ENCODE measurements at places on chromosomes 4 and X. TPM values are rescaled to one million over a fixed set of nuclear protein-coding genes. Genes with fewer than 3 reads are reported as not detected.

GRCh38 chr4:184536065-184536880 is 61.9 kb upstream of the IRF2 start:
- DNase-seq: no peak

GRCh38 chr4:98838531-98838930 is 90.4 kb downstream of the EIF4E start:
- DNase-seq: no peak

The DUSP9 gene
- polyA plus RNA-seq: 0.42 TPM

DNA sequence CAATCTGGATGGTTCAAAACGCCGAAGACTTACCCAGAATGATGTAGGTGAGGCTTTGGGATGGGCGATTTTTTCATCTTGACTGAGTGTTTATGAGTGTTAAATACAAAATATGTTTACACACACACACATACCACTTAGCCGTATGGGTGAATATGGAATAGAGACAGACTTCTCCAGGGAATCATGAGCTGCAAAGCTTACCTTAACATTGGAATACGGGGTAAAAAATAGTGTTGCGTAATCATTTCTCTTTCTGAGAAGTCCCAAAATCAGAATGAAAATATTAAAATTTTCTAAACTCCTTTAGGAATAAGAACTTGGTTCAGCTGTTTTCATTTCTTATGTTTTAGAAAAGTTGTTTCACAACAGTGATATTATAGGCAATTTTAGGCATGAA is 63.5 kb downstream of the EGF start:
- no peak for DNase-seq

The SSX3 gene
- not detected for polyA plus RNA-seq

GRCh38 chr4:101439926-101440325 is 92.6 kb upstream of the PPP3CA start:
- no peak for DNase-seq

- no peak for DNase-seq
Measured at GRCh38 chrX:34886011-34886410, 56.6 kb upstream of the FAM47B start.

- no peak for DNase-seq
Measured at GRCh38 chr4:93495346-93495745, 333.2 kb upstream of the ATOH1 start.

- no peak for DNase-seq
Measured at GRCh38 chr4:36399762-36400353, 118.4 kb downstream of the DTHD1 start.

- no peak for DNase-seq
Measured at GRCh38 chr4:106172861-106173260, 143.1 kb downstream of the TBCK start.

GRCh38 chrX:110414273-110414672 is 55.6 kb downstream of the RTL9 start:
- no peak for DNase-seq

GRCh38 chrX:30008031-30008430 is 207.3 kb upstream of the MAGEB2 start:
- no peak for DNase-seq

GRCh38 chr4:85024671-85025070 is 58.2 kb upstream of the WDFY3 start:
- DNase-seq: no peak

The FRG2 gene
- polyA plus RNA-seq: not detected

DNA sequence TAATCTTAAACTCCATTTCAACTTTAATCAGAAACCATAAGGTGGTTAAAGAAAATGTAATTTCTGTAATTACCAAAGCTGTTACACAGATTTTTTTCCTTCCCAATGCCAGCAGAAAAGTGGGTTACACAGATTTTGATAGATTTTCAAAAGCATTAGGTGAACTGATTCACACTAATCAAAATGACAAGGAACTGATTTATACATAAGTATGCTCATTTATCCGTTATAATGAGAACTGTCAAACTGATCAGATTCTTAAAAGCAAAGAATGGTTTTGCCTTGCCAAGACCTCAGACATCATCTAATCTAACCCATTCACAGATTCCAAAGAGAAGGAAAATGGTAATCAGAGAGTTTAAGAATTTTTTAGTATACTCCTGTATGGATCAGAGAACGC is 5.2 kb downstream of the UGDH start:
- DNase-seq: no peak

The MAGEC3 gene
- polyA plus RNA-seq: not detected

DNA sequence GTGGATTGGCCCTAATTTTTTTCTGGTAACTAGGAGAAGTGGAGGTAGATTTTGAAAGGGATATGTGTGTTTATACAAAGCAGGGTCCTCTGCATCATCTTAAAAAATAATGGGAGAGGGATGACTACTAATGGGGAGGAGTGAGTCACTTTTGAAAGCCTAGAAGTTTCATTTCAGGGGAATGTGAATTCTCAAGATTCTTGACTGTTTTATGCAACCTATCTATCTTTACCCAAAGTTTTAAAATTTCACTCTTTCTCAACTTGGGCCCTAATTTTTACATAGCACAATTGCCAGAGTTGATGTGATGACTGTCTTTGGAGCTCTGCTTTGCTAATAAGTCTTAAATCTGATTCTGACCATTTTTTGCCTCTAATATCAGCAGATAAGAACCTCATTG is 445.2 kb downstream of the GRXCR1 start:
- DNase-seq: no peak

DNA sequence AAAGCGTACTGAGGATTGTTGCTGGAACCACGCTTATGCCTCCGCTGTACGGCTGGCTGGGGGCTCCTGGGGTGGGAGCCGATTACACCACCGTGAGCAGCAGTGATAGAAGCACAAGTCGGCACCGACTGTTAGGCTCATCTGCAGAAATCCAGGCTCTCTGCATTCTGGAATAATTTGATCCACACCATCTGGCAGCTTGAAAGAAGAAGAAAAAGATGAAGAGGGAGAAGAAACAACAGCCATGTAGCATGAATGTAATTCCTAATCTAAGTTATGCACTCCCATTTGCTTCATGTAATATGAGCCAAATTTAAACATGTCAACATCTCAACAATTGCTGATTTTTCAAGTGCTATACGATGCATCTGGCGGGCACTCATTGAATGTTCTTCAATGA is 84.6 kb upstream of the DHX15 start:
- DNase-seq: no peak

The OTUD6A gene
- not detected for polyA plus RNA-seq

DNA sequence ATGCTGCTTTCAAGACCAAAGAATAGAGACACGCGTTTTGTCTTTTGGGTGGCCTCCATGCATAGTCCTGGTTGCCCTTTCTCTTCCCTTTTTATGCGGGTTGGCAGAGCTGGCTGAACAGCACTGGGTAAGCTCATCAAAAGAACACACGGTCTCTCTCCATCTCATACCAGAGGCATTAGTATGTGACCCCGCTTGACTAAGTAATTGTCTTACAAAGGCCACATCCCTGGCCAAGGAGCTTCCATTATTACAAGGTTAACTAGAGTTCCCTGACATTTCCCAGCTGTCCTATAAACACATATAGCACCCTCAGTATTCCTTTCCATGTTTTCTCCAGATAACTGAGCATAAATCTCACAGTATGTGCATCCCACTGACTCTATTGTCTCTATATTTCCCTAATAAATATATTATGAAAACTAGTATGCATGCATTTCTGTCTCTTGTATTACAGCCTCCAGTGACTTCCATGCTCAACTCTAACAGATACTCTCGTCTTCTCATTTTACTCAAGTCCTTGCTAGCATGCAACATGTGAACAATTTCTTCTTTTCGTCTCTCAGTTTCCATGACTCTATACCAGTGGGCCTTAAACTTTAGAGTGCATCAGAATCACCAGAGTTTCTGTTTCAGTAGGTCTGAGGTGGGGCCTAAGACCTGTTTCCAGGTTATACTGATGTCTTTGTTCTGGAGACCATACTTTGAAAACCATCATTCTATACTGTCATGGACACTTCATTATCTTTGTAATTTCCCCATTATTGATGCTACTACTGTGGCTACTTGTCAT is 247.7 kb upstream of the ARSJ start:
- DNase-seq: no peak

The LRIT3 gene
- polyA plus RNA-seq: 0.07 TPM

DNA sequence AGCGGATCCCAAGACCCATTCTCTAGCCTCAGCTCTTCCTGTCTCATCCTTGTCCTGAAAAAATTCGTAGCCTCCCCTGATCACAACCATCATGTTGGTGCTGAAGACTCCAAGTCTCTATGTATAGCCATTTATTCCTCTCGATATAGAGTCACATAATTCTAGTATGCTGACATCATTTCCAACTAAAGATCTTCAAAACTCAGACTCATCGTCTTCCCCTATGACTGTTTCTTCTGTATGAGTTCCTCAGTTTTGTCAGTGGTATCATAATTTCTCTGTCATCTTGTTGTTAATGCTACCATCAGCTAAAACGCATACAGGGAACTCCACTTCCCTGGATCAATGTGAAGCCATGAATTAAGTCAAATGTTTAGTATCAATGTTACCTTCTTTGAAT is 41.2 kb downstream of the UNC5C start:
- DNase-seq: no peak

GRCh38 chrX:19443869-19444526 is 71.3 kb downstream of the MAP3K15 start:
- DNase-seq: no peak

GRCh38 chr4:114062499-114062898 is 83.1 kb upstream of the ARSJ start:
- no peak for DNase-seq

DNA sequence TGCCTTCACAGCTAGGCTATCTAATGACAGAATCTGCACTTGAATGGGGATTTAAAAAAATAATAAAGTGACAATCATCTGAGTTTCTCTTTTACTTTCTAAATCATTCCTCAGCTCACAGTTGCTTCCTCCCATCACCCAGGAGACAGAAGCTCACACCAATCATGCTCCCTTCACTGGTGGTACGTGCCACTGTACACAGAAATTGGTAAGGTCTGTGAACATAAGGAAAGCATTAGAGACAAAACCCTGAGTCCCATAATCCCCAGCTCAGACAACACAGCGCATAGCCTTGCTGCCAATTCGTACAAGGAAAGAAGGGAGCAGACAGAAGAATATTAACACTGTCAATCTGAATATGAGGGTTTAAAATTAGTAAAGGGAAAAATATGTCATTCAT is 133.1 kb downstream of the IDS start:
- DNase-seq: no peak

DNA sequence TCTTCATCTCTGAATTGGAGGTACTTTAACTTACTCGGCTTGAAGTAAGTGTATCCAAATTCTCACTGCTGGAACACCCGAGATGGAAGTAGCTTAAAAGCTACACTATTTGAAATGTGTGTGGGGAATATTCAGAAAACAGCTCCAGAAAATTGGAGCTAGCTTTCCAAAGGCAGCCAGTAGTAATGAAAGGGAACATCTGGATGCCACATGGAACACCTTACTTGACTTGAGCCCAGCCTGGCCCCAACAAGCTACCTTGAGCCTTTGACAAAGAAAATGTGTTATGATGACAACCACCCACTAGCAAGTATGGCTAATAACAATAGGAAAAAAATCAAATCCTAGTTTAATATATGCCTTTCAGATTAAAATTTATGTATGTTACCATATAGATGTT is 161.5 kb downstream of the PRDM5 start:
- no peak for DNase-seq

GRCh38 chr4:26574563-26574962 is 9.3 kb upstream of the TBC1D19 start:
- DNase-seq: no peak

- no peak for DNase-seq
Measured at GRCh38 chrX:74179990-74180389, 124.0 kb upstream of the ZCCHC13 start.

- no peak for DNase-seq
Measured at GRCh38 chrX:9133426-9133825, 99.5 kb upstream of the FAM9B start.

The MOB1B gene
- polyA plus RNA-seq: 2.4 TPM

DNA sequence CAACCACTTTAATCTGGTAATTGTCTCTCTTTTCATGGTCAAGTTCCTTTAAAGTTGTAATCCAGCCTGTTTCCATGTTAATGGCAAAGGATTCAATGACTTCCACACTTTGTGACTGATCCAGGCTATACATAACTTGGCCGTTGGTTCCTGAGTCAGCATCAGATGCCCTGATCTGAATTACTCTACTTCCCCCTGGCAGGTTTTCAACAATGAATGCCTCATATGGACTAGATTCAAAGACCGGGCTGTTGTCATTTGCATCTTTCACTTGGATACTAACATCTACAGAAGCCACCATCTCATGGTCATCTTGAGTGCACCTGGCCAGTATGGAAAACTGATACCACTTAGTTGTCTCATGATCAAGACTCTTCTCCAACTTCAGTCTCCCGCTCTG is 62.6 kb upstream of the MTNR1A start:
- DNase-seq: no peak

- no peak for DNase-seq
Measured at GRCh38 chr4:32189788-32190187, 1469.6 kb downstream of the PCDH7 start.

The IL2RG gene
- 4.0 TPM for polyA plus RNA-seq

DNA sequence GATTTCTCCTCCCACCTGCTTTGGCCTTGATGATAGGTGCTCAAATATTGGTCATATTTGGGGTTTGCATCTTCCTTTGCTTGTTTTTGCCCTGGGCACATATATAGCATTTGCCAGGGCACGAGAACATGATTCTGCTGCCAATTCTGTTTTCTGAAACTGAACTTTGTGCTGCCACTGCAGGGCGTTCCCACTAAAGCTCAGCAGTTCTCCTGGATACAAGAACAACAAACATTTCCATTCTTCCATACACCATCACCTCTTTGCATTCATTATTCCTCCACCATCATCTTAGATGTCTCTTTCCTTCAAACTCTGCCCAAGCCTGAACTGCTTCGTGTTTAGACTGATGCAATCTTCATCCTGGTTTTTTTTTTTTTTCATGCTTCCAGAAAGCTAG is 36.3 kb upstream of the GATB start:
- DNase-seq: no peak

GRCh38 chr4:113561758-113562157 is 199.8 kb downstream of the CAMK2D start:
- no peak for DNase-seq

The HTR2C gene
- not detected for polyA plus RNA-seq

- no peak for DNase-seq
Measured at GRCh38 chr4:108333353-108333942, 164.7 kb upstream of the LEF1 start.

The SPACA5B gene
- polyA plus RNA-seq: not detected

- DNase-seq: no peak
Measured at GRCh38 chr4:42453612-42454011, 56.3 kb downstream of the SHISA3 start.

DNA sequence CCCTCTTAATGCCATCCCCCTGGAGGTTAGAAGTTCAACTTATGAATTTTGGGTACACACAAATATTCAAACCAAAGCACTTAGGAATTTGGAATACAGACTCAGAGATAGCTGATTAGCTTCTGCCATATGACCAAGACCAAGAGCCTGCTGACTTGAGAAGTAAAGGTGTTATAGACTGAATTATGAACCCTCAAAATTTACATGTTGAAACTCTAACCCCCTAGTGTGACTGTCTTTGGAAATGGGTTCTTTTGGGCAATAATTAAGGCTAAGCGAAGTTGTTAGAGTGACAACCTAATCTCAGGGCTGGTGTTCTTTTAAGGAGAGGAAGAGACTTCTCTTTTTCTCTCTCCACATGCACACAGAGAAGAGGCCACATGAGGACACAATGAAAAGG is 151.2 kb downstream of the COX18 start:
- DNase-seq: no peak

The DCAF8L2 gene
- not detected for polyA plus RNA-seq

- no peak for DNase-seq
Measured at GRCh38 chrX:39456894-39457604, 640.7 kb downstream of the BCOR start.

GRCh38 chr4:25767877-25768725 is 94.7 kb downstream of the SEL1L3 start:
- peak; percentile 42 for DNase-seq

- DNase-seq: no peak
Measured at GRCh38 chr4:167028976-167029375, 205.3 kb downstream of the SPOCK3 start.

Measured in liver (tissue), 10 donors.